ENCODE measurements at places on chromosomes 11 and 22.
A peak's percentile ranks its signal among the peaks of the same experiment; 100 is the strongest.

DNA sequence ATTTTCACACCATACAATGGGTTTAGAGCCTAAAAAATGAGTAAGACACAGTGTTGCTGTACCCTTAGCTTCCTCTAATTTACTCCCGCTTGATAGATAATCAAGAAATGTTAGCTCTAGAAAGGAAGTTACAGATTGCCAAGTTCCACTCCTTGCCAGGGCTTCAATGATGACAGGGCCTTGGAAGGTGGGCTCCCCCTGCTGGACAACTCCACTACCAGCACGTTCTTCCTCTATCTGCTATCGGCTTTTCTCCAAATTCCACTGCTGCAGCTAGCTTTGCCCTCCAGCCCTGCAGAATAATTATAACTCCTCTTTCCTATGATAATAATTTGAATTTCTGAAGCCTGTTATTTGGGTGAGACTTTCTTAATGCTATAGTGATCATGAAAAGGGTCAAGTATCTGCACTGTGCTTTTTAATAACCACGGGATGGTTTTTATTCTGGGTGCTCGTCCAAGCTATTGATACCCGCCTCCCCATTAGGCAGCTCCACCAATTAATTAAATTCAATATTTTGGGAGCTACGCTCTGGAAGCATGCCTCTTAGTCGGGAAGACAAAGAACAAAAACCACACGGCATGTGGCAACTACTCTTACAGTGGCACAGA lies 9.0 kb downstream of the SYN3 start:
- peak; percentile 30 for DNase-seq

GRCh38 chr11:78179459-78180071 lies 8.9 kb downstream of the KCTD21 start:
- no peak for DNase-seq

DNA sequence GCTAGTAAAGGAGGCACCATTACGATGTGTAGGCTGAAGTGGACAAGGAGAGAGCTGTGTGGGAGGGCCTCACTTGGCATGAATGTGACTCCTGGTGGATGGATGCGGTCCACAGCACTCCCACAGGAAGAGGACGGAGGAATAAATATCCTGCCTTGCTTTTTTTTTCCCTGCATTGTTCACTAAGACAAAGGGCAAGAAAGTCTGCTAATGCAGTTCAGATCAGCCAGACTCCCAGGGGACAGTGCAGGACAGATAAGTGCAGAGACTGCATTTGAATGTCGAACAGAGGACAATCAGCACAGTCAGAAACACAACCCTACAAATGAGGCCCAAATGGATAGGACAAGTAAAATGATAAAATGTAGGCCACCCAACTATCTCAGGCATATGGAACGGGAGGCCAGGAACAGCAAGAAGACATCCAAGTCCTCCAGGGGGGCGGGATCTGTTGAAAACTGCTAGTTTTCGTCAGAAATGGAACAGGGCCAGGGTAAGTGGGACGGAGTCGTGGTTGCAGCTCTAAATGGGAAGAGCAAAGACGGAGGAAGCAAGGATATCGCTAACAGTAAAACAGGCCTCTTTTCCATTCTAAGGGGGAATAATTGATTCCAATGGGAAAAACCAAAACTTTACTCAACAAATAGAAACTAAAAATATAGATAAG lies 25.2 kb upstream of the OR8B8 start:
- DNase-seq = no peak

DNA sequence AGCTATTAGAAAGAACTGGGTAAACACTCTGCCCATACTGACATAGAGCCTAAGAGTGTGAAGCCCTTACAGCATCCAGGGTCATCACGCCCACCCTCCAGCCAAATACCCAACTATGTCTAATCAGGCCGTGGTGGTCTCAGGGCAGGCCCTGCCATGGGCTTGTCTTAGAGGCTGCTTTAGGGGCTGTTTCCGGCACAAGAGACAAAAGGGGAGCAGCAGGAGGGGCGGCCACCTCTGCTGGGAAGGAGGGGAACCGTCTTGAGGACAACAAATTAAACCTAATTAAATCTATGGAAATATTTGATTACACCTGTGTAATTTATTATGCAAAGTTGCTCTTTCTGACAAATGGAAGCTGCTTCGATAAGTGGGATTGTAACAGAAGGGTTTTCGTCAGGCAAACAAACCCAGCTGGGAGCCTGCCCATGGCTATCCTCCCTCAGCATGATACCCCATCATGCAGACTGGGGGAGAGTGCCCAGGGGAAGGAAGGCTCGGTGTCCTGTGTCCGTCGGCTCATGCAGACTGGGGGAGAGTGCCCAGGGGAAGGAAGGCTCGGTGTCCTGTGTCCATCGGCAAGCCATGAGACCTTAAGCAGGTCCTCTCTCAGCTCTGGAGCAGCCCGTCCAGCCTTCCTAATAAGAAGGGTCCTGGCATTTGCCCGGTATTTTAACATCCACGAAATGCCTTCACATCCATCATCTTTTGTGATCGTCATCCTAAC lies 163.6 kb upstream of the B3GAT1 start:
- no peak for DNase-seq

- DNase-seq = no peak
Observed at GRCh38 chr11:35352077-35352888, 67.1 kb downstream of the SLC1A2 start.

DNA sequence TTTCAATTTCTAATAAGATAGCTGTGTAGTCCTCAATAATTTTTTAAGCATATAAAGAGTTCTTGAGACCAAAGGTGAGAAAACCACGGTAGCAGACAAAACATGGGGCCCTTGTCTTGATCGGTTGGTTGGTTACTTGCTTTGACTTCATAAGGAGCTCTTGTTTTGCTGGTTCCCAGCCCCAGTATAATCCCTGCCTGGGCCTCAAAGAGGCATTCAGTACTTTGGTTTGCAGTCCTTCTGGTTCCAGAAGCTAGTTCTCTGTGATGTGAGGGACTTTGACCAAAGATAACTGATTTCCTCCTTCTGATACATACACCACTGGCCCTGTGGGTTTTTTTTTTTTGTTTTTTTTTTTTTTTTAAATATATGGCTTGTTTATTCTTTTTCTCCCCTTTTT lies 17.1 kb downstream of the MARK2 start:
- no peak for DNase-seq

GRCh38 chr11:35009191-35009943 lies 92.9 kb downstream of the PDHX start:
- no peak for DNase-seq

DNA sequence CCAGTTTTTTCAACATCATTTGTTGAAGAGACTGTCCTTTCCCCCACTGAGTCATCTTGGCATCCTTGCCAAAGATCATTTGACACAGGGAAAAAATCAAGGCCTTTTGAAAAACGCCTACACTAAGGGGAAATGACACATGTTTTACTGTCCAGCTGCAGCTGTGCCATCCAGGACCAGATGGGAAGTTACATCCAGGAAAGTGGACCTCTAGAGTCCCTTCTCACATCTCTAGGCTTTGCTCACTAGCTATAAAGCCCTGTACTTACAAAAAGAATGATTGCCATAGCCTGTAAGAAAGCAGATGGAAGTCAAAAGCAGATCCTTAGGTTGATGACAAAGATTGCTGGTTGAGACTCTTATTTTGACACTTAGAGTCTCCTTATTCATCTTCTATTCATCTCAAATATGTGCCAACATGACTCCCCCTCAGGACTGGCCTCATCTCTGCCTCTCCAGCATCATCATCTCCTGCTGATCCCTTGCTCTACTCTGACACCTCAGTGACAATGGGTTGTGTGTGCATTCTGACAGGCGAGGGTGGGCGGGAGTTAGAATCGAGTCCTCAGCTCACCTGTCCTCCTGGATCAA lies 22.8 kb downstream of the OSBP2 start:
- no peak for DNase-seq

GRCh38 chr11:27839226-27839913 lies 139.1 kb upstream of the BDNF start:
- no peak for DNase-seq

DNA sequence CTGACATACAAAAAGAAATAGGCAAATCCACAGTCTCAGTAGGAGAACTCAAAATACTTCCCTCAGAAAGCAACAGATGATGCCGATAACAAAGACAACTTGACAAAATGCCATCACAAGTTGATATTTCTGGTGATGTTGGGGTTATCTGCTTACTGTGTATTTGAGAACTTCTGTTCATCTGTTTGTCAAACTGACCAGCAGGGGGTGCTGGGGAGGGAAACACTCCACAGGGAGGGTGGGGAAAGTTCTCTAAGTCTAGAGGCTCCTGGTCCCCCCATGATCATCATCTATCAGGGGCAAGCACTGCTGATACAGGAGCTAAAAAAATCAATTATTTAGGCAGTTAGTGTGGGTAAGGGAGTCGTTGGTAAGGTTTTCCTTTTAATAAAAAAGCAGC lies 19.2 kb downstream of the GLYATL1 start:
- DNase-seq = peak; percentile 17

GRCh38 chr11:81380395-81380794 lies 1353.3 kb downstream of the FAM181B start:
- no peak for DNase-seq

GRCh38 chr22:46139895-46140350 lies 10.4 kb upstream of the PPARA start:
- no peak for DNase-seq

GRCh38 chr22:43897751-43898261 lies 6.0 kb upstream of the PNPLA5 start:
- DNase-seq = no peak

GRCh38 chr11:134471087-134471715 lies 59.2 kb upstream of the B3GAT1 start:
- no peak for DNase-seq

DNA sequence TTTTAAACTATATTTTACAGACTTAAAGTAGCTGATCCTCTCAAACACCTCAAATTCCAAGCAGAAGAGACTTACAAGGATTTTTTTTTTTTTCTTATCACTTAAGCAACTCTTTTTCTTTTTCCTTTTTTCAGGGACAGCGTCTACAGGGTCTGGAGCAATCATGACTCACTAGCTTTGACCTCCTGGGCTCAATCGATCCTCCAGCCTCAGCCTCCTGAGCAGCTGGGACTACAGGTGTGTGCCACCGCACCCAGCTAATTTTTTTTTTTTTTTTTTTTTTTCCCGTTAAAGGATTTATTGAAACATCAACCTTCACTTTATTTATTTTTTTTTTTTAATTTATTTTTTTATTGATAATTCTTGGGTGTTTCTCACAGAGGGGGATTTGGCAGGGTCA lies 4.5 kb upstream of the MACROD1 start:
- DNase-seq = no peak

GRCh38 chr11:64351136-64351631 lies 7.8 kb upstream of the RPS6KA4 start:
- DNase-seq = no peak

DNA sequence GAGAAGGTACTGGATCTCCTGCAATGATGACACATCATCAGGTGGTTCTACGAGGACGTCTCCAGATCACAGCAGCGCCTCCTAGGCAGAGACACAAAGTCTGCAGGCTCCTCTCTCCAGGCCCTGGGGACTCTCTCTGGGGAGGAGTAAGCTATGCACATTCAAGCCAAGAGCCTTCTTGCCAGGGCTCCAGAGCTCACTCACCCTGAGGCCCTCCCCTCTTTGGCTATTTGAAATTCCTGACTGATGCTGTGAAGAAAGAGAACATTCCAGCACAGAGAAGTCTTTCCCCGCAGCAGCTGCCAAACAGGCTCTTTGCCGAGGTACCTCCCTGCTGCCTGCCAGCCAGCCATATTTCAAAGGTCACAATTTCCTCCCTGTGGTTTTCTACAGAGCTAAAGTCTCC lies 204.9 kb downstream of the CSNK2A3 start:
- peak; percentile 32 for DNase-seq

DNA sequence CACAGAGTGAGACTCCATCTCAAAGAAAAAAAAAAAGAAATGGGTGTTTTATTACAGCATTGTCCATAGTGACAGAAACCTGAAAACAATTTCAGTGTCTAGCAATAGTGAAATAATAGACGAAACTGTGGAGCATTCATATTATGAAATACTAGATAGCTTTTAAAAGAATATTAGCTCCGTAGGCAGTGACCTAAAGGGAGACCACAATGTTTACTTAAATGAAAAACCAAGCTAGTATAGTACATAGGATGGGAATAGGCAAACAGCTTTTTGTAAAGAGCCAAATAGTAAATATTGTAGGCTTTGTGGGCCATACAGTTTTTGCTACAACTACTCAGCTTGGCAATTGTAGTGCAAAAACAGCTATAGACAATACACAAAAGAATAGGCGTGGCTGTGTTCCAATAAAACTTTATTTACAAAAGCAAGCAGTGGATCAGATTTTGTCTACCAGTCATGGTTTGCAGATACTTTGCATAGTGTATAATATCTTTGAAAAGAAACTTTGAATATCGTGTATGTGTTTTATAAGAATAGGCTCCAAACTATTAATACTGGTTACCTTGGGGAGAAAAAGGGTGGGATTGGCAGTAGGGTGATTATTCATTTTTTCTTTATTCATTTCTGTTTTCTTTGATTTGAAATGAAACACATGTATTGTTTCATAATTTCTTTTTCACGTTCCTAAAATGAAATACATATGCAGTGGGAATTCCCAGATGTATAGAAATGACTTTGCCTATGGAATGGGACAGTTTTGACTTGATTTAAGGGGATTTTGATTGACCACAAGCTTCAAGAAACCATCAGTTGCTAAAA lies 50.7 kb downstream of the PRR5L start:
- no peak for DNase-seq

DNA sequence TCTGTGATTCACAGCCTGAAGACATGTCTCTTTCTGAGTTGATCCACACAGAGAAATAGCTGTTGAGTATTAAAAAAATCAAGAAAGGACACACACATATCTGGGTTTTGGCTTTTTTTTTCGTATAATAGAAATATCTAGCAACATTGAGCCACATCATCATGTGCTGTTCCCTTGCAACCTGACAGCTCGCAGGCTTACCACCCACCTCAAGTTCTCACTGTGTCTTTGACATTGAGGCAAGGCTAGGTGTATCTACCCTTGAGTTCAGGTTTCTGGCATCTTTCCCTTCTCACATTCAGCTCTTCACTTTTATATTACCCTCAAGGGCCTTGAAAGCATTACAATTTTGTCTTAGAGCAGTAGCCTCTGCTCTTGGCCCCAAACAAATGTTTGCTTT lies 490.3 kb upstream of the KIRREL3 start:
- DNase-seq = no peak

DNA sequence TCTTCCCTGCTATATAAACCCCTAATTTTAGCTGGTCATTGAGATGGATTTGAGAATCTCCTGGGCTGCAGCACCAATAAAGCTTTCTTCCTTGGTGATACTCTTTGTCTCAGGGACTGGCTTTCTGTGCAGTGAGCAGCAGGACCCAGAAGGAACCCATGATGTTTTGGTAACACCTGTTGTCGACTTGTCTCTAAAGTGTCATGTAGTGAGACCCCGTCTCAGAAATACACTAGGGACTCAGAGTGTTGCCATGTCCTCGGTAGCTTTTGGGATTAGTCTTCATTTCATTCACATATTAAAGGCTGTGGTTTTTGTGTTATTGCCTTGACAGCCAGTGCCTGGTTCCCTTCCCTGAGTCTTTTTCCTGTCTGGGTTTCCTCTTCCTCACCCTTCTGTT lies 1078.7 kb downstream of the TBC1D22A start:
- no peak for DNase-seq

DNA sequence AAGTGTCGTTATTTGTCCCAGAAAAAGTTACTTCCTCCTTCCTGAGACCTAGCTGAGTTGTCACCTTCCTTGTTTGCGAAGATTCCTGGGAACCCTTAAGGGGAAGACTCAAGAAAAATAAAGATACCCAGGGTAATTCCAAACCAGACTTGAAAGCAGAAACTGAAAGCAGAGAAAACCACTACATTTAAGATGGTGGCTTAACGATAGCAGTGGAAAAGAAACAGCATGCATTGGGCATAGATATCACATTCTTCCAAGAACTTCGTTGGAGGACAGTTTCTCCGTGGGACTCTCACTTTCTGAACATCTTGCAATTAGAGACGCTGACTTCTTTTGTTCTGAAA lies 89.1 kb downstream of the FAM76B start:
- no peak for DNase-seq
